ENCODE measurements at places on chromosomes 5 and 9.
A peak's percentile ranks its signal among the peaks of the same experiment; 100 is the strongest.

GRCh38 chr9:126668058-126668457 is 54.3 kb downstream of the LMX1B start:
- DNase-seq: no peak

GRCh38 chr9:130185017-130185416 is 12.8 kb downstream of the NCS1 start:
- DNase-seq: no peak

DNA sequence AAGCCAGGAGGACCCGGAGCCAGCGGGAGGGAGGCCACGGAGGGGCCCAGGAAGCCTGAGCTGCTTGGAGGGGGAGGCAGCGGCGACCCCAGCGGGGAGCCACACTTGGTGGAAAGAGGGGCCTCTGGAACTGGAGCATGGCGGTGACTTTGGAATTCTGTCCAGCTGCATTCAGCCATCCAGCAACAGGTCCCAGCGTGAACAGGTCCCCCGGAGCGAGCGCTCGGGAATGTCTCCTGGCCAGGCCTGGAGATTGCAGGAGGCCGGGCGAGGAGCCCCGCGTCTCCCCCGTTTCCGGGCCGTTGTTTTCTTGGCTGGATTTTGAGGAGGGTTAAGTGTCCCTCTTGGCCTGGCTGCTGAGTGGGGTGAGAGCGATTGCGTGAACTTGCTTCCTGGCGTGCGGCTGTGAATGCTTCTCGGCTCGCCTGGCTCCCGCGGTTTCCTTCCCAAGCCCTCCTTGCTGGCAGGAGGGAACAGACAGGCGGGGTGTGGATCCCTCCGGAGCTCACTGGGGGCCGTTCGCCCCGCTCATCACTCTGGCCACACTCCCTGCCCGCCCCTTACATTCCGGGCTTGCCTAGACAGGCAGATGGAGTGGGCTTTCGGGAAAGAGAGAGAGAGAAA is 125.3 kb upstream of the IRX4 start:
- no peak for DNase-seq

- DNase-seq: peak; percentile 69
These were observed 290.6 kb upstream of the PANK3 start for GRCh38 chr5:168869615-168870227.

DNA sequence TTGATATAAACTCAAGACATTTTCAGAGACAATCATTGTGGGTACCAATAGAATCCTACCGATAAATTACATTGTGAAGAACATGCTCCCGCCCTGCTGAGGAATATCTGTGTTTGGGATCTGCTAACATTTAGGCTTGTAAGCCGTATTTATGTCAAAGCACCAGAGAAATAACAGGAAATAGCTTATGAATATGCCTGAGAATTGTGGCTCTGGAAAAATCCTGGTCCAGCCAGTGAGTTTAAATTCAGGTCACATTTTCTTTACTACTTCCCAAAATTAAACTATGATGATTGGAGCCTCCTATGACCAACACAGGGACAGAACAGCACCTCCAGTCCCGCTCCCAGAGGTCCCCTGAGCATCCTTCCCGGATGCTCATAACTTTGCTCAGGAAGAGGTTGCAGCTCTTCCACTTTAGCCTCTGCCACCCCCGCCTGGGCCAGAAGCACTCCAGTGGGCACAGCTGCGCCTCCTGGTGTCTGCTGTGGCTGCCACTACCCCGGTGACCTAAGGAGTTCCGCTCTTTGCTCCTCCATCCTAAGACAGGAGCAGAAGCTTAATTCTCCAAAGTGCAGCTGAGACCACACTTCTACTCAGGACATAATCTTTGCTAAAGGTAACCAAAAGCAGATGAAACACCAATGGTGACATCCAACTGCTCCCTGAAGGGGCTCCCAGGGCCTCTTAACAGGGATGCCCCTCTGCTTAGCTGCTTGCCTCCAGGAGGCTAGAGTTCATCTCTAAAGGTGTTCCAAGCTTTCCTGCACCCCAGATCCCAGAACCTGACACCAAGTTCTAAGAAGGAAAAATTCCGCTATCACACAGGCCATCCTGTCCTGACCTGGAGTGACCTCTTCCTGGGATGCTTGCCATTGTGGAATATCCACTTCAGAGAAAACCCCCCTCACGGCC is 58.8 kb downstream of the SLC1A1 start:
- peak; percentile 19 for DNase-seq

DNA sequence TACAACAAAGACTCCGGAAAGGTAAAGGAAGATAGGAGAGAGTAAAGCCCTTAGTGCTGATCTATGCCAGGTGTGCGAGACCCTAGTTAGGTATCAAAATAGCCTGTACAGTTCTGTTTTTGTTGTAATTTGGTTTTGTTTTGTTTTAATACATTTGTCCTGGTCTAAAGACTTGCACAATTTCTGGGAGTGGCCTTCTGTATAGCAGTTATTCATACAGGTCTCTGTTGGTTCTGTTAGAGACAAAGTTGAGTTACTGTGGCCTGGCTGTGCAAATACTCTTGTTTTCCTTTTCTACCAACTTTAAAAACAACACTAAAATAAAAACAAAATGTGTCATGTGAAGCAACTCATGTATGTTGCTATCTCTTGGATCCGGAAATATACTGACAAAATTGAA is 163.6 kb downstream of the COMMD10 start:
- DNase-seq: no peak

GRCh38 chr9:76620996-76621395 is 143.2 kb upstream of the PCA3 start:
- no peak for DNase-seq

DNA sequence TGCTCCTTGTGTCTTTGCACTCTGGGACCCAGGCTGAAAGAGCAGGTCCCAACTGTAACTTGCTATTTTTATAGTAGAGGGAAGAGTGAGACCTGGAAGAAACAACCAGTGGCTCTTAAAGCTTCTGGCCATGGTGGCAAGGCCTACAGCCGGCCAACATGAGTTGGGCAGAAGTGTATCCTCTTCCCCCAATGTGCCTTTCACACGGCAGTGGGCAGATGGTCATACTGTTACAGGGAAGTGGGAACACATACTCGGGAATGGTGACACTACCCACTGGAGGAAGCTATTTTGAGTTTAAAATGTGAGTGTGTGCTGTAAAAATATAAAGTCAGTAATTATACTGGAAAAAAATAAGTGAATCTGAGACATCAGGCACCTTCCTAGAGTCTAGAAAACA is 116.0 kb downstream of the MVB12B start:
- DNase-seq: no peak

DNA sequence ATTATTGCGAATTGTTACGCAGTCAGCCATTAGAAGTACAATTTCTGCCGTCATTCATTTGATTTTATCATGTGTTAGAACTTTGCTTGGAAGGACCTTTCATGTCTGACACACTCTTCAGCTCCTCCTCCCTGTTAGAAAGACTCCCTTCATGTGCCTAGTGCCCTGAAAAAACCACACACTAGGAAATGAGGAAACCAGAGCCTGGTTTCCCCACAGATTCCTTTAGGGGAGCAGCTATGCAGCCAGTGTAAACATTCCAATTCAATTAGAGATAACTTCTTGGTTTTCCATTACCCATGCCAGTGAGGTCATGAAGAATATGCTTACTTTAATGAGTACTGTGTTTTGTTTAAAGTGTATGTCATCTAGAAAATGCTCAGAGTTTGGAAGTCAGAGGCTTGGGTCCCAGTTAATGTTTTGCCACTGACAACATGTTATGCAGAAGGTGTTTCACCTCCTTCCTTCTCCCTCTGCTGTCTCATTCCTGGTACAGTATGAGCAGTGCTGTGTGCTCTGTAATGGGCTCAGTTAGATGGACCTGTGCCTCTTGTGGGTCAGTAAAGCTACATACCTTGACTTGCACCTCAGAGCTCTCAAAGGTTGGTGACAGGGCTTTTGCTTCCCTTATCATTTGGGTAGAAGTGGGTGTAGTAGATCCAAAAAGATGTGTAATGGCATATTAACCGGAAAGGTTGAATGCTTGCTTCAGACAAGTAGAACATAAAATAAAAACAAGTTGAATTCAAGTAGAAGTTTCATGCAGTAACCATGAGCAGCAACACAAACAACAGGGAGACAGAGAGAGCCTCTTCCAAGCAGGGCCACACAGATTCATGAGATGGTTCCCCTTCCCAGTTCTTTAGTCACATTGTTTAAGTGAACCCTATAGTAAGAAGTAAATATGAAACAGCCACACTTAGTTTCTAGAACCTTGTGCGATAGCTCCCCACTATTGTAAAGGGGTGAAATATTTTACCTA is 52.6 kb upstream of the TNFAIP8 start:
- DNase-seq: peak; percentile 98

DNA sequence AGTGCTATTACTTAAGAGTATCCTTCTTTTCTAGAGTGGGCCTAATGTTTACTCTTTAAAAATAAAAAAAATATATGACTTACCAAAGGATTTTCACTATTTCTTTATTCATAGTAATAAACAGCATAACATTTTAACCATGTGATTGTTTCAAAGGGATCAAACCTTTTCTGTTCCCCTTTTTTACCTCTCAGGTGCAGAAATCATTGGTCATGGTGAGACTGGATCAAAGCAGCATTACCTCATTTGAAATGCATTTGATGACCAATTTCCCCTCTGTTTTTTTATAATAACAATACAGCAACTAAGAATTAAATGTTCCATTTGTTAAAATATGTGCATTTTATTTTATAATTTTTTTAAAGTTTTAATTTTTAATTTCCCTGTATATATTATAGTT is 598.0 kb upstream of the RGMB start:
- no peak for DNase-seq

DNA sequence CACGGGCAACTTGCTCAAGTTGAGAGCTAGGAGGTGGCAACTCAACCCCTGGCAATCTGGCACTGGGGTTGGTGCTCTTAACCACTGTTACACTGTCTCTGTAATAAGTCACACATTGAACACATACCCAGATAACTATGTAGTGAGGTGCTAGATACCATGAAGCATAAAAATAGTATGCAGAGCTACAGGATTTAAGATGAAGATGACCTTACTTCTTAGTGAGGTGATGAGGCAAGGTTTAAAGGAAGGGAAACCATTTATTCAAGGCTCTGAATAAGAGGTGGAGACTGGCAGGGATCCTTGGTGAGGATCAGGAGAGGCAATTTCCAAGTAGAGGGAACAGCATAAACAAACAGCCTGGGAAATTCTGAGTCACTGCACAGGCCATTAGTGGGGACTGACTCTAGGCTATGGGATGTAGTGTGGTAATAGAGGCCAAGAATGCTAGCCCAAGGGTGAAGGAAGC is 67.6 kb upstream of the NR3C1 start:
- DNase-seq: peak; percentile 83

DNA sequence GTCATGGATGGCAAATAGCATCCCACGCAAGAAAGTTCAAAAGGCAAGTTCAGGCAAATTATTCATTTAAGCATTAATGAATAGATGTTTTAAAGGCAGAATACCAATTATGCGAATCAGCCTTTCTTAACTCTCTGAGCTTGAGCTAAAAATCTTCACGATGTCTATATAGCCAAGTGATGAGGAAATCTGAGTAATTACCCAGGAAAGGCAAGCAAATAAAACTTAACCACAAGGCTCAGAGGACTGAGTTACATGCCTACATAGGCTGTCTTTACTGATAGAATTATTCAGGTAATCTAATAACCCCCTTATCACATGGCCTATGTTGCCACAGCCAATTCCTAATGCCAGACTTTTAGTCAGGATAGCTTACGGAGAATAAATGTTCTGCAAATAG is 120.8 kb upstream of the MTAP start:
- DNase-seq: peak; percentile 94

GRCh38 chr5:77418601-77419581 is 73.2 kb downstream of the WDR41 start:
- DNase-seq: no peak

DNA sequence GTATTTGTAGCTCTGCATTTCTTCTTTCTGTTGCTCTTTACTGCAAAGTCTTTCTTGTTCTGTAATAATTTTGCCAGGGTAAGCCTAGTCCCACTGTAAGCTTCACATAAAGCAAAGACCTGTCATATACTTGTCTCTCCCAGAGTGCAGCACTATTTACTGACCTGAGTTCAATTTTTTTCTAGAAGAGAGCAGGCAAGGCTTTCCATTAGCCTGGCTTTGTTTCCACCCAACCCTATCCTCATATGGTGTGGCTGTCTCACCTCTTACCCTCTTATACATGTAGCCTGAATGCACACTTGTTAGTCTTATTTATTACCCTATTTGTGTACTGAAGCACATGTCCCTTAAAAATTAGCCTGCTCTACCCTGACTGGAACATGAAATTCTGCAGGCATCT is 170.4 kb downstream of the EFNA5 start:
- DNase-seq: no peak

DNA sequence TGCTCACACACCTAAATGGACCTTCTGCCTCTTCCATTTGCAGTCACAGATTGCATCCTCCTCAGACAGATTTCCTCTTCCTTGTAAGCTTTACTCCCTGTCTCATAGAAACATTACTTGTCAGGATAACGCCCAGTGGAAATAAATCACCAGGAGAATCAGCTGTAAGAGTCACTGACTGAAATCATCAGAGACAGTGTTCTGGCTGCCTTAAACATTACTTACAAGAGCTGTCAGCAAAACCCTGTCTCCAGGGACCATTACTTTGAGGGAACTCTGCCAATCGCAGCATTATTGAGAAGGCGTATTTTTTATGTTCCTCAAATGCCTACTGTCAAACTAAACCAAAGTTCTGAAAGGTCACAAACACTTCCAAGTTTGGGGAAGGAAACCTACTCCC is 5.9 kb downstream of the DPYSL3 start:
- DNase-seq: peak; percentile 95

- DNase-seq: no peak
These were observed 47.8 kb downstream of the PTPN3 start for GRCh38 chr9:109450346-109450745.

GRCh38 chr5:36444582-36445418 is 143.1 kb upstream of the RANBP3L start:
- peak; percentile 28 for DNase-seq

DNA sequence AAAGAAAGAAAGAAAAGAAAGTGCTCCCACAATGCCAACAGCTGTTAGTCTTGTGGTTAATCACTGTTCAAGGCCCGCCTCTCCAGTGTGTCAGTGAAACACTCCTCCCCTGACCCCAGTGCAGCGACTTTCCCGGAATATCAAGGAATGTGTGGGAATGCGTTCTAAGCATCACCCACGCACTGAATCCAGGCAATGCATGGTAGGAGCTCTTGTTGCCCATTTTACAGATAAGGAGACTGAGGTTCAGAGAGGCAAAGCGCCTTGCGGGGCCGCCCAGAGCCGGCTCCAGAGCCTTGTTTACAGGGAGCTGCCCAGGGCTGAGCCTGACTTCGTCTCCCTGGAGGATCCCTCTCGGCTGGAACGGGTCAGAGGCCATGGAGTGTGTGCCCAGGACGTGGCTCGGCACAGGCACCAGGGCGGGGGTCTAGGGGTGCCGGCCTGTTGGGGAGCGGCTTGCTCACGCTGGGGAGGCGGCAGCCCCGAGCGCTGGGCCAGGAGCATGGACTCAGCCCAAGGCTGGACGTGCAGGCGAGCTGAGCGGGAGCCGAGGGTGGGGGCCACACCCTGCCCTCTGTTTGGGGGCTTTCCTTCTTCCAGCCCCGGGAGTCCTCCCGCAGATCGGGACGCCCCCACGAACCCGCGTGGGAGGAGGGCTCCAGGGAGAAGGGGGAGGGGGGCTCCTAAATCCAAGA is 823 bp downstream of the ST6GALNAC6 start:
- peak; percentile 89 for DNase-seq

- DNase-seq: peak; percentile 20
These were observed 95.5 kb upstream of the ERBIN start for GRCh38 chr5:65830856-65831255.

Measured in fibroblast of skin of right biceps (primary cell).